Sigmoid colon (tissue), 7 donors: ENCODE measurements at places on chromosomes 4 and X. TPM values are rescaled to one million over a fixed set of nuclear protein-coding genes. Genes with fewer than 3 reads are reported as not detected.

- no peak for DNase-seq
Observed at GRCh38 chr4:53012738-53013137, 150.6 kb downstream of the RASL11B start.

DNA sequence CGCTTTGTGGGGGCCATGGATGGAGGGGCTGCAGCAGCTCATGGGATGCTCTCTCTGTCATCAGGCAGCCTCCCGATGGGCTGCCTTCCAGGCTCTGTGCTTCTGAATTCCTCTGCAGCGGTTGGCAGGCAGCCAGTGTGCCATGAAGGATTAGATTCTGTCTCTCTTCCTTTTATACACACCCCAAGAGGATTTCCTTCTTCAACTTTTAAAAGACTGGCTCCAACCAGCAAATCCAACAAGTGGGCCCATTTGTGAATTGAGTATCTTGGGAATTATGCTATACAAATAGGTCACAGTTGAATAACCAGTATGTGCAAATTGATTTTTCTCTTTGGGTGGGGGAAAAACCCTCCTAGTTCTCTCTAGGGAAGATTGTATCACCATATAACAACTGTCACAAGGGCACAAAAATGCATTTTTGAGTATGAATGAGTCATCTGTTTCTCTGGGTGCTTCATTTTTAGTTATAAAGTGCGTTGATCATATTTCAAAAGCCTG, 96.8 kb upstream of the FAT1 start:
- peak; percentile 73 for DNase-seq

BEX1 gene
- not detected for polyA plus RNA-seq

GRCh38 chr4:122917731-122918130, 4.7 kb downstream of the NUDT6 start:
- DNase-seq = no peak

DNA sequence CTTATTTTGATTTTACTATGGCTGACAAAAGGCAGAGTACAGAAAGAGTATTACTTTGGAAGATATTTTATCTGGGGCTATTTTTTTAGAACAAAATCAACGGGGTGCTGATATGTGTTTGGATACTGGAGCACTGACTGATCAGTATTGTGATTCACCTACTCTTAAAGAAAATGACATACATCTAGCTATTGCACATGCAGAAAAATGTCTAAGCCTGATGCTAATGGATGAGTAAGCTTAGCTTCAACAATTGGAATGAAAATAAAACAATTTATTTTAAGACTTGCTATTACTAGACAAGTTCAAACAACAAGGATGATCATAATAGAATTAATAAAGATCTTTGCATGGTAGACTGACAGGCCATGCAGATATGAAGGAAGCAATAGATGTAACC, 262.0 kb downstream of the PPP1R2C start:
- no peak for DNase-seq

ARR3 gene
- polyA plus RNA-seq = 0.25 TPM

DNA sequence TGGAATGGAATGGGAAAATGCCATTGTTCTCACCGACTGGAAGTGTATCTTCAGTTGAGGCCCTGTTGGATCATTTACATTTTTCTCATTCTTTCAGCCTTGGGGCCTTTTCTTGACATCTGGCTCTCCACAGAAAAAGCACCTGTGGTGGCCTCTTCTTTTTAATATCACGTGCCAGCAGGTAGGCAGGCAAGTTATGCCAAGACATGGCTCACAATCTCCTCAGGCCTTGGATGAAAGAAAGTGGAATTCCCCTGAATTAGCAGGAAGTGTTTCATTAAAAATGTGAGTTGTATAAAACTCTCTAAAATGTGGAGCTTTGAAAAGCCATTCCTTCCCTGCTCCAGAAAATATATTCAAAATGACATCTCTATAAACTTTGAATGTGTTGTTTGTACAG, 122.1 kb downstream of the FRAS1 start:
- DNase-seq = no peak

GRCh38 chrX:394830-395229, 8.1 kb upstream of the PPP2R3B start:
- no peak for DNase-seq

DNA sequence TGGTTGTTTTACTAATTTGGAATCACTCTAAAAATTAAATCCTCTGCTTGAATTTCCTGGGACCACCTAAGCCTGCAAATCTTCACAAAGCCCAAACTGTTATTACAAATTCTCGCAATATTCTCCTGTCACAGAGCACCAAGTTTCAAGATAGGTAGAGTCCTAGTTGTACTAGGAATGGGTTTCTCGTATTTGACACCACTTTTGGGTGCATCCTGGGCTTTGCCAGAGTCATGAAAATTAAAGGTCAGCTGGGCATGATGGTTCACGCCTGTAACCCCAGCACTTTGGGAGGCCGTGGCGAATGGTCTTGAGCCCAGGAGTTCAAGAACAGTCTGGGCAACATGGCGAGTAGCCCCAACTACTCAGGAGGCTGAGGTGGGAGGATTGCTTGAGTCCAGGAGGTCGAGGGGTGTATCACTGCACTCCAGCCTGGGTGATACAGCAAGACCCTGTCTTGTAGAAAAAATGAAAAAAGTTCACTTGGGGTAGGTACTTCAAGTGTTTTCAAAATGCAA, 30.6 kb upstream of the MANBA start:
- no peak for DNase-seq

DNA sequence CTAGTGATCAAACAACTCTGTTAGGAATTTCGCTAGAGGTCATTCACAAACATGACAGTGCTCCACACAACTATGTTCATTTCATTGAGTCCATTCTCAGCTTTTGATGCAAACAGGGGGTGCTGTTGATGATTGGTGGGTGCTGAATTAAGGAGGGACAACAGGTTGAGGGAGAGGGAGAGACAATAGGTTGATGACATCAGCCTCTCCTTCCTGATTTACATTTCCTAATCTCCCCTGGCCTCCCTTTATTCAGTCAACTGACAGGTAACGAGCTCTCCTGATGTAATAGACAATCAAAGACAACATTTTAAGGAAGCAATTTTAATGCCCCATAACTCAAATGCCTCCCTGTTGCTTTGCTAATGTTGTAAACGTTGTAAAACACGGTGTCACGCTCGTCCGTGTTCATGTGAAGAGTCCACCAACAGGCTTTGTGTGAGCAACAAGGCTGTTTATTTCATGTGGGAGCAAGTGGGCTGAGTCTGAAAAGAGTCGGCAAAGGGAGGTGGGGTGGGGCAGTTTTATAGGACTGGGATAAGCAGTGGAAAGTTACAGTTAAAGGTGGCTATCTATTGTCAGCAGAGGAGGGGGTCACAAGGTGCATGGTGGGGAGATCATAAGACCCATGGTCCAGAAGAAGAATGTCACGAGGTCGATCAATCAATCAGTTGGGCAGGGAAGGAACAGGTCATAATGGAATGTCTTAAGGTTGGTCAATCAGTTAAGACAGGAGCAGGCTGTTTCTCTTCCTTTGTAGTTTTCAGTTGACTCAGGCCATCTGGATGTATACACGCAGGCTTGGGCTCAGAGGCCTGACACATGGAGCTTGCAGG, 4.8 kb upstream of the GAR1 start:
- DNase-seq = no peak

DNA sequence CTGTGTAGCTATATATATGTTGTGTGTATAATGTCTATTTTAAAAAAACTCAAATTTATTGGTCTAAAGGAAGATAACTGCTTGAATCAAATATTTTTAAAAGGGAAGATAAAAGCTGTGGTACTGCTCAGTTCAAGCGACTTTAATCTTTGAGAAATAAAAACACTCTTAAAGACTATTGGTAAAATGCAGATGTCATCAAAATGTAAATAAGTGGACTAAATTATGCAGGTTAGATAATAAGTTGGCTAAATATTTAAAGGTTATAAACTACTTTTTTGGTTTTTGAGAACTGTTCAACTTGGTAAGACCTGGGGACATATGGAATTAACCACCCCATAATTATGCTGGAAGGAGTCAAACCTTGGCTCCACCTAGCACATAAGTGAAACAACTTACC, 144.7 kb upstream of the ITM2A start:
- no peak for DNase-seq

MEPE gene
- polyA plus RNA-seq = not detected

DNA sequence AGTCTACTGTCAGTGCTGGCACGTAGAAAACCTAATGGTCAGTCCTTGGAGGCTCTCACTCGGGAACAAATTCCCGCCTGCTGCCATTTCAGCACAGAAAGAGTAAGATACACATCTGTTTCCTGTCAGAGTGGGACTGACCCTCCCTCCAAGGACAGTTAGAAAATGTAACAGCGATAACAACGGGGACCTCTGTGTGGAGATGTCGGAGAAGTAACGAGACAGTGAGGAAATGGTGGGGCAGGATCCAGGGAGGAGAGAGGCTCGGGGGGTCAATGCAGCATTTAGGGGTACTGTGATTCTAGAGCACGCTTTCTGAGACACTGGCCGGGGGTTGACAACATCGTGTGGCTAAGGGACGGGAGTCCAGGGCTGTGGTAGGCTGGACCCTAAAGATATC, 36.0 kb upstream of the SORCS2 start:
- DNase-seq = peak; percentile 36

- DNase-seq = no peak
Observed at GRCh38 chr4:67576538-67576937, 18.0 kb downstream of the STAP1 start.

- no peak for DNase-seq
Observed at GRCh38 chr4:142923619-142924018, 77.5 kb upstream of the INPP4B start.

- no peak for DNase-seq
Observed at GRCh38 chrX:39502486-39502885, 595.3 kb downstream of the BCOR start.

DNA sequence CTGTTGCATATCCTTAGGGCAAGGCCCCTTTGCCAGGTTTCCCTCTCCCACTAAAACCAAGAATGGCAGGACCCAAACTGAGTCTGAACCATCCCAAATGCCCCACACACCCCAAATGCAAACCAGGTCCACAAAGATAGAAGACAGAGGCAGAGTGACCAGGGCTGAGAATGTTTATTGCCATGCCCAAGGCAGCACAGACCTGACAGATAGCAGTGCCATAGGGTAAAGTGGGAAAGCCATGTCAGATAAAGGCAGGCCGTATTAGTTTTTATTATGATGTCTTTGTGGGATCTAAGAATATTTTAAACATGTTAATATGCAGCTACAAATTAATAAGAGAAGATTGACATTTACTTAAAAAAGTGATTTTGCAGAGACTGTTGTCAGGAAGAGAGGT, 29.6 kb upstream of the MND1 start:
- no peak for DNase-seq

NIPAL1 gene
- polyA plus RNA-seq = 8.6 TPM

AFP gene
- polyA plus RNA-seq = not detected

PPP2R2C gene
- not detected for polyA plus RNA-seq

GRCh38 chr4:187665086-187665485, 330.5 kb upstream of the ZFP42 start:
- DNase-seq = no peak

GRCh38 chrX:19046343-19047215, 62.7 kb upstream of the PHKA2 start:
- no peak for DNase-seq

DNA sequence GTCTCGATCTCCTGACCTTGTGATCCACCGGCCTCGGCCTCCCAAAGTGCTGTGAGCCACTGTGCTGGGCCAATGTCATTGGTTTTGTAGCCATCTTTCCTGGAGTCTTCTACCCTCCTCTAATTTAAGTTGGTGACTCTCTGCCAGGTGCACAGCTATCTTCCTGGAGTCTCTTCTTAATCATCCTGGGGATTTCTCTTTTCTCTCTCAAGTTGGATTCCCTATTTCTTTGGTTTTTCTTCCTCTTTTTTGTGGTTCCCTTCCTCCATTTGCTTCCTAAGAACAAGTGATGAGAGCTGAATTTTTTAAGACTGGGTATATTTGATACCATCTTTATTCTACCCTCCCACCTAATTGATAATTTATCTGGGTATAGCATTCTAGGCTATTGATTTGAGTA, 113.8 kb downstream of the SYNPO2 start:
- DNase-seq = no peak

DNA sequence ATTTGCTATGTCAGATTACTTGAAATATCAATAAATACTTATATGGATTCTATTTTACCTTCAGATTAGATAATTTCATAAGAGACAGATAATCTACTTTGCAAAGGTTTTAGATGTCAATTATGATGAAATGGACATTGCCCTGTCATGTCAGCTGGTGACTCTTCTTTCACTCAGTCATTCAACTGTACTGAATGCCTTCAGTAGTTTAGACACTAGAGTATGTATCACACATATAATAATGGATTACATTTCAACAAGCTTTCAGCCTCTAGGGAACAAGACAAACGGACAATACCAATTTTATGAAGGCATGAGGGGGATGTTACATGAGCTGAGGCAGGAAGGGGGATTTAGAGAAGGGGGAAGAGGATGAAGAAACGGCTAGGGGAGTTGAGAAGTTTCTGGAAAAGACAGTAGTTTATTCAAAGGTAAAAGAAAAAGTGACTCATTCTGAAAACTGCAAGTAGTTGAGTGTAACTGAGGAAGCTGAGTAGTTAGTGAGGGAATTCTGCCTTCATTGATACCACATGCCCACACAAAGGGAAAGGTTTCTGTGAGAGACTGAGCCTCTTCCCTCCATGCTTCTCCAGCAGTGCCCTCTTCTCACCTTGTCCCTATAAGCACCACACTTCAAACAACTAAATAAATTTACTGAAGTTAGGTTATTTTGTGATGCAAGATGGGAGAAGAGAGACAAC, 25.7 kb downstream of the SLC9B2 start:
- no peak for DNase-seq

NPFFR2 gene
- polyA plus RNA-seq = not detected

- peak; percentile 68 for DNase-seq
Observed at GRCh38 chr4:81136161-81136905, 78.7 kb downstream of the PRKG2 start.

RASSF6 gene
- polyA plus RNA-seq = 20.4 TPM
